Stimulated activated CD8-positive, alpha-beta memory T cell treated with anti-CD3 and anti-CD28 coated beads, Interleukin-4, amount 100 ng/mL, for 4 hours (primary cell): ENCODE measurements at places on chromosomes 7 and 10.

- DNase-seq: no peak
These were observed 57.8 kb upstream of the TNRC18 start for GRCh38 chr7:5481241-5482019.

GRCh38 chr10:91366704-91367103 lies 43.4 kb upstream of the HECTD2 start:
- DNase-seq: no peak

GRCh38 chr10:114931072-114931679 lies 6.8 kb upstream of the TRUB1 start:
- DNase-seq: no peak

GRCh38 chr7:44106311-44107065 lies 2.3 kb downstream of the AEBP1 start:
- no peak for DNase-seq

- DNase-seq: no peak
These were observed 455.7 kb upstream of the KLF6 start for GRCh38 chr10:4240608-4241197.

DNA sequence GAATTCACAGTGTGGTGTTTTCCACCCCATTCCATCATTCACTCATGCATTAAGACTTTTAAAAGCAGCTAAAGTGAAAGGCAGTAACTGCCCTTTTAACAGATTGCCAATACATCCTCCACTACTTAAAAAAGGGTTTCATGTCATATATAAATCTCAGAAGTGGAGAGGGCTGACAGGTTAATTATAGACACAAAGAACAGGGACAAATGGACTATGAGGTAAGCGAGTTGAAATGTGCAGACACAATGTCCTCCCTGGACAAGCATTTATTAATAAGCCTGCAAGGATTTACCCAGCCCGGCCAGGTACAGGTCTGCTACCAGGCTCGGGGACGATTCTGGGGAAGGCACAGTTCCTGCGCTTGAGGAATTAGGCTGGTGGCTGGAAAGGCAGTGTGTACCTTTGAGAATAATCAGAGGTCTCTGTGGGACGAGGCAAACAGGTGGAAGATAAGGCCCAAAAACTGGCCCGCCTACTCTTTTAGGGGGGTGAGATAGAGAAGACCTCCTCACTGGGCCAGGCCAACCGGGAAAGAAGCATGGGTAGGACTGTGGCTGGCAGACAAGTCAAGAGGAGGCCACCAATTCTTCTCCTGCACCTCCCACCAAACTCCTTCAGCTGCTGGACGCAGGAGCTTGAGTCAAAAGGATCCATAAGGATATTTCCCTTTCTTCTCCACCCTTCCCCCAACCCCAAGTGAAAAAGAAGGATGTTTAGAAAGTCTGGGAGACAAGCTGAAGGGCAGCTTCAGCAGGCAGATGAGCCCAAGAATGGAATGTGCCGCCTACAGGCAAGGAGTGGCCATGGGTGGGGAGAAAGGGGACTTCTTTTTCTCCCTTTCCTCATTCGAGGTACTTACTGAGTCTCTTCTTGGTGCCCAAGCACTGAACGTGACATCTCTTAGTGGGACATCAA lies 1.5 kb downstream of the PDLIM1 start:
- DNase-seq: no peak

GRCh38 chr7:2825559-2826227 lies 18.4 kb downstream of the GNA12 start:
- no peak for DNase-seq

GRCh38 chr7:30246392-30246791 lies 38.0 kb upstream of the ZNRF2 start:
- no peak for DNase-seq

- DNase-seq: no peak
These were observed 39.7 kb upstream of the TEX47 start for GRCh38 chr7:88835147-88835728.

DNA sequence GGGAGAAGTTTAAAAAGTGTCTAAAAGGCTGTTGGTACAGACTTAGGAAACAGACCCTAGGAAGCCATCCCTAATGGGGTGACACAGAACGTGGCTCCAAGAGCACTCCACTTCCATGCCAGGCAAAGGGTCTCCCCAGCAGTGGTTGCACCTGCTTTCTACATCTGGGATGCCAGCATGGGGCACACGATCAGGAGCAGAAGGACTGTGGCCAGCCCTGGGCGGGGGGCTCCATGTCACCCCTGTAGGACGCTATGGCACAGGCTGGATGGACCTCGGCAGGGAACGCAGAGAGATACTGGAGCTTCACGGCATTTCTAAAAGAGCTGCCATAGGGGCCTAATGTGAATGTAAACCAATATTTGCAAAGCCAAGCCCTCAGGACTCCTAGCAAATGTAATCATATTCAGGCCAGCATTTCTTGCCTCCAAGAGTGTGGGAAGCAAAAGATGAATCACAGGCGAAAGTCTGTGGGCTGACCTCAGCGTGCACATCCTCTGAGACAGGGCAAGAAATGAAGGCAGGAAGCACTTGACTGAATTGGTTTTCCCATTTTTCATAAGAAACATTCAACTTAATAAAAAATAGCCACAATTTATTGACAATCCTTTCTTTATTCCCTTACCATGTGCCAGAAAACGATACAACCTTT lies 93.9 kb downstream of the ATXN7L1 start:
- DNase-seq: no peak

- no peak for DNase-seq
These were observed 231.6 kb downstream of the TRIL start for GRCh38 chr7:28726555-28726954.

DNA sequence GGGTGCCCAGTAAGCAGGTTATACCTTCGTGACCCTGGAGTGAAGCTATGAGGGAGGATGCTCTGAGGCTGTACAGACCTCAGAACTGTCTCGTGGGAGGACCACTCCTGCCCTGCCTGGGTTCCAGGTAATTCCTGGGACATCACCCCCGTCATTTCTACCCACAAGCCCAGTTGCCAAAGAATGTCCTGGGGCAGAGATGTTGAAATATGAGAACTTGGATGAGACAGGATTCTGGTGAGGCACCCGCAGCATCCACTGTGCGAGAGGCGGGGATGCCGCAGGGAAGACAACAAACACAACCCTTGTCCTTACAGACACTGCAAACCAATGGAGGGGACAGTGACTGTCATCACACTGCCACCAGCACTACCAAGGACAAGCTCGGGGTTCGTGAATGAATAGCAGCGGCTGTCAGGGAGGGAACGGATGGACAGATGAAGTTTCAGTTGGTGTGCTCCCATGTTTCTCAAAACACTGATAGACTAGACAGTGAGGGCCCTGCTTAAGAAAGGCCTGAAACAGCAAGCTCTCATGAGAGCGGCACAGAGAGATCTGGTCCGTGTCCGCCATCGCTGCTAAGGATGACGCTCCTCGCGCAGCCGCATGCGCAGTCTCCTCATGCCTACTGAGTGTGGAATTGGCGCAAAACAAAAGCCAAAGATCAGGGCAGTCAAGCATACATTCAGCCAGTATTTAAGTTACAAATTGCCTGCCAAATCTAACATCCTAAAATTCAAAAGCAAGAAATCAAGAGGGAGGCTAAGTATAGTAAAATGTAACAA lies 82.0 kb upstream of the RHEB start:
- no peak for DNase-seq

DNA sequence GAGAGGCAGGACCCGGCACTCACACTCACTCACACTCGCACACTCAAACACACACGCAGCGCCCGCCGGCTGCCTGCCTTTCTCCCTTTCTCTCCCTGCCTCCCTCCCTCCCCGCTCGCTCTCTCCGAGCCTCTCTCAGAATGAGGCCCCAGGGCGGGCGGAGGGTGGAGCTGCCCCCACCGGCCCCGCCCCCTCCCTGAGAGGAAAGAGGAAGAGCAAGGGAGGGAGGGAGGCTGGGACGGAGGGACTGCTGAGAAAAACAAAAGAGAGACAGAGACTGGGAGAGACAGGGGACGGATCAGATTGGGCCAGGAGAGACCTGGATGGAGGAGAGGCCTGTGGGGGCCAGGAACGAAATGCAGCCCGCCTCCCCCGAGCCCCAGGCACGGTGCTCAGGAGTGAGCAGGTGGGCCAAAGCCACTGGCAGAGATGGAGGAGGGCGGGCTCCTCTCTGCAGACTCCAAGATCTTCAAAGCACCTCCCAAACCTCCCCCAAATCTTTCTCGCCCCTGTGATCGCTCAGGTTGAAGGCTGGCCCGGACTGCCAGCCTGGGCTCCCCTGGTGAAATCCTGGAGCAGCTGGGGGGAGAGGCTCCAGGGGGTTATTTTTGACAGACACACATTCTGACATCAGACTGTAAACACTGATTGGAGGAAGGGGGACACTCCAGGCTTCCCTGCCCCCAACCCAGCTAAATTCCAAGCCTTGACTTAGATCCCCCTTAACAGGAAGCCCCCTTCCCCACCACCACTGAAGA lies 5.1 kb downstream of the LDB1 start:
- peak; percentile 68 for DNase-seq

DNA sequence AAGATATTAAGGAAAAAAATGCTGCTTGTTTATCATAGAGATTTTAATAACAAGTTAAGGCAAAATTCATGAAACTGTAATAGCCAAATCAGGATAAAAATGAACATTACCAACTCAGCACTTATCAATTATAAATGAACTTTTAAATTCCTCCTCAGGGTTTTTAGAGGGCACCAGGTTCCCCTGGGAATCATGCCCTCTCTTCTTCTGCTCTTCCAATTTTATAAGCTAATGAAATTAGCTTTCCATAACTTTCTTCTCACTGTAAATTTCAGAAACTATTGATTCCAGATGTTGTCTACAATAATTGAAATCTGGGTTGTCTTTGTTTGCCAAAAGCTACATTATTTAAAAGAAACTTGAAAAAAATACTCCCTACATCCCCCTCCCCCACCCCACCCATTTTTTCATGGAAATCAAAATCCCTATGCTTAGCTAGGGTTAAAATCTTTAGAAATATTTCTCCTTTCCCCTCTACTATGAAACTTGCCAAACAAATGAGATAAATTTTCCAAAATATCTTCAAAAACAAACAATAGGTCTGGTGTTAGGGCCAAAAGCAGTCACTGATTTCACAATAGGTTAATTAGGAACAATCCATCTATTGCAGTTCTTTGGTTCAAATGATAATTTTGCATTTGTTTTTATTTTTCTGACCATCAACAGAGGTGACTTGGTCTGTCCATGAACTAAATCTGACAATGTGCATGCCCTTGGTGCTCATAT lies 187.7 kb downstream of the DOCK4 start:
- no peak for DNase-seq

DNA sequence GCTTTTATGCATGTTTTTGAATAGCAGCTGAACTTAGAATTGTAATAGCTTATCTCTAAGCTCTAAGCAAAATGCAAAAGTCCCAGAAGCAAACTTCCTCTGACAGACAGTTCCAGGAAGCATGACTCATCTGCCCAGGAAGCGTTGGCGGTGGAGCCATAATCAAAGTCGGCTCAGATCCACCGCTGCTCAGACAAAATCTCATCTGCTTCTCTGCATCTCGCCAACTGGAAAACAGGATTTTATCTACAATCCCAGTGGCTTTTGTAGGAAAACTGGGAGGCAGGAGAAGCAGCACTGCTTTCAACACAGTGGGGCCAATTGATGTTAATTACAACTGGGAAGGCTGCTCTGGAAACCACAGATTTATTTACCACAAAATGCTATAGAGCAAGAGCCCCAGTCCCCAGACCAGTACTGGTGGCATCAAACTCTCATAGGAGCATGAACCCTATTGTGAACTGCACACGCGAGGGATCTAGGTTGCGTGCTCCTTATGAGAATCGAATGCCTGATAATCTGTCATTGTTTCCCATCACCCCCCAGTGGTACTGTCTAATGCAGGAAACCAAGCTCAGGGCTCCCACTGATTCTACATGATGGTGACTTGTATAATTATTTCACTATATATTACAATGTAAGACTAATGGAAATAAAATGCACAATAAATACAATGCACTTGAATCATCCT lies 99.9 kb downstream of the CUBN start:
- peak; percentile 81 for DNase-seq

DNA sequence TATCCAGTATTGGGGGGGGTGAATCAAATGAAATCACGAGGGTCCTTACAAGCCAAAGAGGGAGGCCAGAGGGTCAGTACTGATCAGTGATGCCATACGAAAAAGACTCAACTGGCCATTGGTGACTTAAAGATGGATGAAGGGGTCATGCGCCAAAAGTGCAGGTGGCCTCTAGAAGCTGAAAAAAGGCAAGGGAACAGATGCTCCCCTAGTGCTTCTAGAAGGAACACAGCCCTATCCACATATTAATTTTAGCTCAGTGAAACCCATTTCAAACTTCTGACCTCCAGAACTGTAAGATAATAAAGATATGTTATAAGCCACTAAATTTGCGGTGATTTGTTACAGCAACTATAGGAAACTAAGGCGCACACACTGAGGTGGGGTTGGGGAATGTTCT lies 62.5 kb downstream of the ABI1 start:
- DNase-seq: no peak

DNA sequence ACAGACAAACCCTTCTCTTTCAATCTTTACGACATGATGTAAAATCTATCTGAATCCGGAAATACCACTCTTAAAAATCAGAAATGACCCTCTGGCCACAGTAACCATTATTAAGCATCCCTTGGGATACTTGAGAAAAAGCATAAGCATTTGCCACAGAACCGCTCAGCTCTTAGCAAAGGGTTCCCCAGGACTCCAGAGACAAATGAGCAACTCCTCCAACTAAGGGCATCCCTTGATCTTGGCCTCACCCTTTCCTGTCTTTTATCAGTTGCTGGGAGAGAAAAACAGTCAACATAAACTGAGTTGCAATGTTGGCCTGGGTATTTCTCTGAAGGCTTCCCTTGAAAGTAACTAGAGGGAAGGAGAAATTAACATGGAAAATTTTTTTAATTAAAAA lies 3.5 kb downstream of the PDLIM1 start:
- no peak for DNase-seq

- DNase-seq: no peak
These were observed 96.2 kb upstream of the MEOX2 start for GRCh38 chr7:15782656-15783055.

DNA sequence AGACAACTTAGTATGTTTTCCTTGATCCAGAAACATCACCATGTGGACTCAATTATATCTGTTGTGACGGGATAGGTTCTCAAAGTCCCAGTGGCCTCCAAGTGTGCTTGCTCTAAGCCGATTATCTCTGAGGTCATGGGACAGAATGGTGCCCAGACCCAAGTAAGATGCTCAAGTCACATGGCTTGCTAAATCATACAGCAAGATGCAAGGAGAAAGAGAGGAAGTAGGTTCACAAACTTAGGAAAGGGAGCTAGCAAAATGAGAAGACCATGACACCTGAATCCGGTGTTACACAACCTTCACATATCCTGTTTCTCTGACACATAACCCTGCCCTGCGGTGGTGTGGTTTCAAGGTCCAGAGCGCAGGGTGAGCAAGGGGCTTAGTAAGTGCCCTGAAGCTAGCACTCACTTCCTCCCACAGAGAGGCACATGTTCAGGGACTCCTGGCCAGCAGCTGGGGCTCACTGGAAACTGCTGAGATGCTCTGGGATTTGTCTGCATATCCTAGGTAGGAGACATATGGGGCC lies 590.9 kb upstream of the ANKRD30A start:
- DNase-seq: no peak

- no peak for DNase-seq
These were observed 161.1 kb upstream of the KLF14 start for GRCh38 chr7:130894909-130895750.

DNA sequence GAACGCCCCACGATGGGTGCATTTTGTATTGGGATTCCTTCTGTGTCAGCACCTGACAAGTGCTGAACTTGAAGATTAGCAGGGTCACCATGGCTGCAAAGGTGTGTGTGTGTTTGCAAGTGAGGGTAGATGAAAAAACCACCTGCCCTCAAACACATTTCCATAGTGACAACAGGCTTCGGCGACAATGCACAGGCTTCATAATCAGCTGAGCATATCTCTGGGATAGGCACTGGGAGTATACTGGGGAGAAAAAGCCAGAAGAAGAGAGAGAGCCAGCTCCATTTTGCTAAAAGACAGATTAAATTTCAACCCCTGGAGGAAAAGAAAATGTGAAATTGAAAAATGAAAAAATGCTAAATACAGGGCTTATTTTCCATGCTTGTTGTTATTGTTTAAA lies 656.1 kb downstream of the INHBA start:
- DNase-seq: no peak
